ENCODE measurements at places on chromosomes 2 and 18.

DNA sequence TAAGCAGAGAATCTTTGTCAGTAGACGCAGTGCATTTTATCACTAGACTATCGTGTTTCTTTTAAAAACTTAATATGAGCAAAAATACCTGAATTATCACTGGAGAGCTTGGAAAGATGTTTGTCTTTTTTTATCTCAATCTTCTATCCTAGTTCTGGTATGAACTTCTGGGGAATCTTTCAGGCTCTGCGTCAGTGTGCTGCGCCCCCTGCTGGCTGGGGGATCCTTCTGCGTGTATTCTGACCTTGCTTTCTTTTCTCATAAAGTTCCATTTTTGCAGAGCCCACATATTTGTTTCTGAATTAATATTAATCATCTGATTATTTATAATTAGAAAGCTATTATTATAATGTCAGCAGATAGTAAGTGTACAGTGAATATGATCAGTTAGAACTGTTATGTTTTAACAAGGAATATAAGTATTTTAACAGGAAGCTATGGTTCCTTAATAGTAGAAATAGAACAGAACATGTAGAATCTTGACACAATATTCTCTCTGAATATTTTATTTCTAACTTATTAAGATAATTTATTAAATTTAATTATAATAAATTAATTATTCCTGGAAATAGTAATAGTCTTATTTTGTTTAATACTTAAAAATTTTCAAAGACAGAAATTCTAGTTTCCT lies 945.0 kb upstream of the CRIM1 start:
- peak; percentile 78 for DNase-seq

GRCh38 chr2:164515030-164515429 lies 106.3 kb downstream of the GRB14 start:
- no peak for DNase-seq

- DNase-seq: no peak
Measured at GRCh38 chr2:65465124-65465523, 32.7 kb upstream of the SPRED2 start.

DNA sequence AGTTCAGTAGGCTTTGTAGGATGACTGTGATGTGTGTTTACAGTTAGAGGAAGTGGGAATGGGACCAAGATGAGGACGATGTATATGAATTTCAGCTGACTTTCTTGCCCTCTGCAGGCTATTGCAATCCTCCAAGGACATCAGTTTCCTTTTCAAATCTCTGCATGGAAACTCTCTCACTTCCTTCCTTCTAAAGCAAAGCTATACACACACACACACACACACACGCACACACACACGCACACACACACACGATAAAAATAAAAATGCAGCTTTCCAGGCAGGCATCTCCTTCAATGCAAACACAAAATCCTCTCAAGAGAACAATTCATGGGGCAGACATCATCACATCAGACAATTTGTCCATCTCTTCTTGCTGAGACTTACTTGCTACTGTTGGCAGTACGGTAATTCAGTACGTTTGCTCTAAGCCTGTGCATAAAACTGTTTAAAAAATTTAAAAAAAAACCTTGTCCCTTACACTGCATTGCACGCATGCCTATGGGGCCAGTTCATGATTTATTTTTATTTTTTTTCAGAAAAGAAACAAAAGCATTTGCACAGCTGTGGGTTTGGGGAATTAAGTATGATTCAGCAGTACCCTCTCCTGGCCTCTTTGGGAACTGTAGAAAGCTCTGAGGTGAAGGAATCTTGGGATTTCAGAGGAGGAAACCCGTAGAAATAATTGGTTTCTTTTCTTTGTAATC lies 27.1 kb upstream of the ICOS start:
- DNase-seq: peak; percentile 89

- DNase-seq: no peak
Measured at GRCh38 chr18:9841752-9842151, 44.0 kb upstream of the TXNDC2 start.

DNA sequence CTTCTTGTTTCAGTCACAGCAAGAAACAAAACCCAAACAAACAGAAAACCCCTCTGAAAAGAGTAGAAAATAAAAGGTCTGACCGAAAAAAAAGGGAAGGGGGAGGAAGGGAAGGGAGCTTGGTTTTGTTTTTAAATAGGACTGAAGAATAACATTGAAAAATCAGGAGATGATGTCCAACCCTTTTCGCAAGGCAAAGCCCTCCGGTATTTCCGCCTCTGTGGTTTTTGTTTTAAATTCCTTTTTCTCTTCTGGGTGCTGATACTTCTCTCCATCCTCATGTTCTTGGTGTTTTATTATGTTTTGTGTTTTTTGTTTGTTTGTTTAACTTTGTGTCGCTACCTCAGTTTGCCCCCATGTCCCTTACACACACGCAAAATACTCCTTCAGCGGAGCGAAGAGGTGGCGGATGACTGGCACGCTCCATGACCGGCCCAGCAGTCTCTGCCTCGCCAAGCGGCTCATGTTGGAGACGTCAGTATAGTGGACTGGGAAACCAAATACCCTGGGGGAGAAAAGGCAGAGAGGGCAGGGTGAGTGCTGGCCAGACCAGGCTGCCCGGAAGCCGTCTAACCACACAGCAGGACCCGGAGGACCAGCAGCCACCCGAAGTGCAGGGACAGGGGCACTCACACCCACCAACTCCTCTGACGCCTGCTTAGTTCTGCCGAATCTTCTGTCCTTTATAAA lies 65.7 kb upstream of the POMC start:
- DNase-seq: no peak

DNA sequence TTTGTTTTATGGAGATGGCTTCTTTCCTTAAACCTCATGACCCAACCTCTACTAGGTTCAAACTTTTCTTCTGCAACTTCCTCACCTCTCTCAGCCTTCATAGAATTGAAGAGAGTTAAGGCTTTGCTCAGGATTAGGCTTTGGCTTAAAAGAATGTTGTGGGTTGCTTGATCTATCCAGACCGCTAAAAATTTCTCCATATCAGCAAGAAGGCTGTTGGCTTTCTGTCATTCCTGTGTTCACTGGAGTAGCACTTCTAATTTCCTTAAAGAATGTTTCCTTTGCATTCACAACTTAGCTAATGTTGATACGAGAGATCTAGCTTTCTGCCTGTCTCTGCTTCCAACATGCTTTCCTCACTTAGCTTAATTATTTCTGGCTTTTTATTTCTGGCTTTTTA lies 58.1 kb upstream of the KYNU start:
- no peak for DNase-seq

DNA sequence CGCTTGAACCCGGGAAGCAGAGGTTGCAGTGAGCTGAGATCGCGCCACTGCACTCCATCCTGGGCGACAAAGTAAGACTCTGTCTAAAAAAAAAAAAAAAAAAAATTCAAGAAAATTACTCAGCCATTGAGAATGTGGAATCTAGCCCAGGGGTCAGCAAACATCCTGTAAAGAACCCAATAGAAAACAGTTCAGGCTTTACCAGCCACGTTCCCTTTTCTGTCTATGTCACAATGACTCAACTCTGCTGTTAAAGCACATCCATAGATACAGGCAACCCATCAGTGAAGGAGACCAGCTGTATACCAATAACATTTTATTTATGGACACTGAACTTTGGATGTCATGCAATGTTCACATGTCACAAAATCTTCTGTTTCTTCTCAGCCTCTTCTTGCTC lies 435.6 kb upstream of the GYPC start:
- no peak for DNase-seq

- DNase-seq: no peak
Measured at GRCh38 chr2:8870441-8870840, 33.0 kb upstream of the KIDINS220 start.

- DNase-seq: peak; percentile 60
Measured at GRCh38 chr2:174683392-174683759, 80.9 kb downstream of the CHRNA1 start.

GRCh38 chr18:48459016-48459415 lies 49.8 kb upstream of the ZBTB7C start:
- DNase-seq: peak; percentile 67

GRCh38 chr2:239361311-239361642 lies 39.5 kb downstream of the HDAC4 start:
- DNase-seq: peak; percentile 17

DNA sequence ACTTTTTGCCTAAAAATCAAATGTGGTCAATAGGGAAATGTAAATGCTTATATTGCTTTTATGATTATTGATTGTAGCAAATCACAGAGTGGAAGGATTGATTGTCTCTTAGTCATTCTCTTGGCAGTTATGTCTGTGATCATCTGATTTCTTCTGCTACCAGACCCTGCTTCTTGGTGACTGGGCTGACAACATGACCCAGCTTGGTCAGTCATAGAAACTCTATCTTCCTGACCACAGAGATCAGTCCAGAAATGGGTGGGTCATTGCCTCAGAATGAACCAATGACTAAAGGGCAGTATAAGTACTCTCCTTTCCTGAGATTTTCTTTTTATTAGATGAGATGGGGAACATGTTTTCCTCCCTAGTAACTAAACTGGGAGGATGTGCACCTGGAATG lies 87.6 kb downstream of the MAIP1 start:
- DNase-seq: no peak

GRCh38 chr2:230575642-230576324 lies 136.9 kb upstream of the CAB39 start:
- no peak for DNase-seq

DNA sequence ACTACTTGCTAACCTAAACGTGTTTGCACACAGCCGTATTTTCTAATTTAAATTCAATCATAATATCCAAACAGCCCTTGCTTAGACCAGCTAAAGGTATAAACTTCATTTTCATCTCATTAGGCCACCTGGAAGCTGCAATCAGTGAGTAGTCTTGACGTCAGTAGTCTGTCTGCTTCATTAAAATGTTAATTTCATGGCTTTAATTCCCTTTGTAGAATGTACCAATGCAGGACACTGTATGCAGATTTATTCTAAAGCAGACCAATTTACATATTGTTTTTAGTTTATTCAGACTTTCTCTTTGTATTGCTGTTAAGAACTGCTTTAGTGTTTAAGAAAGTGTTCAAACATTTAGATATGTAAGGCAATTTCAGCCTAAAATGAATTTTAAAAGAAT lies 158.2 kb downstream of the LCLAT1 start:
- no peak for DNase-seq

- no peak for DNase-seq
Measured at GRCh38 chr18:45728336-45729010, 4.5 kb downstream of the SLC14A1 start.

DNA sequence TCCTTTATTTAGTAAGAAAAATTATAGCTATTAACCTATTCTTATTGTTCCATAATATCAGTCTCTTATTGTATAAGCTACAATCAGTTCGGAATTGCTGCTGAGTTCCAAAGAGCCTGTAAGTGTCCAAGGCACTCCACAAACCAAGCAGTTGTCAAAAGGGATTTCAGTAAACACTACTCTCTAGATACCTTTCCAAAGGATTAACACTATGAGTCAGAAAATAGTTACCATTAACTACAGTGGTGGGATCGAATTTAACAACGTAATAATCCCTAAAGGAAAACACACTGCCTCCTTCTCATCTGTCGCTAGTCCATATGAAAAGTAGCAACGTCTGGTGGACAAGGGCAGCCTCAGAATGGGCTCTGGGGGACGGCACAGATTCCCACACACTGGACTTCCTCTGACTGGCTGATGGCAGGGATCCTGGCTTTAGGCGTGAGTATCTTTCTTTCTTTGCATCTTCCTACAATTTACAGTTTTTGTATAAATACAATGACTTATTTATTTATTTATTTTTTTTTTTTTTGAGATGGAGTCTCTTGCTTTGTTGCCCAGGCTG lies 8.8 kb downstream of the TGFBRAP1 start:
- DNase-seq: no peak

DNA sequence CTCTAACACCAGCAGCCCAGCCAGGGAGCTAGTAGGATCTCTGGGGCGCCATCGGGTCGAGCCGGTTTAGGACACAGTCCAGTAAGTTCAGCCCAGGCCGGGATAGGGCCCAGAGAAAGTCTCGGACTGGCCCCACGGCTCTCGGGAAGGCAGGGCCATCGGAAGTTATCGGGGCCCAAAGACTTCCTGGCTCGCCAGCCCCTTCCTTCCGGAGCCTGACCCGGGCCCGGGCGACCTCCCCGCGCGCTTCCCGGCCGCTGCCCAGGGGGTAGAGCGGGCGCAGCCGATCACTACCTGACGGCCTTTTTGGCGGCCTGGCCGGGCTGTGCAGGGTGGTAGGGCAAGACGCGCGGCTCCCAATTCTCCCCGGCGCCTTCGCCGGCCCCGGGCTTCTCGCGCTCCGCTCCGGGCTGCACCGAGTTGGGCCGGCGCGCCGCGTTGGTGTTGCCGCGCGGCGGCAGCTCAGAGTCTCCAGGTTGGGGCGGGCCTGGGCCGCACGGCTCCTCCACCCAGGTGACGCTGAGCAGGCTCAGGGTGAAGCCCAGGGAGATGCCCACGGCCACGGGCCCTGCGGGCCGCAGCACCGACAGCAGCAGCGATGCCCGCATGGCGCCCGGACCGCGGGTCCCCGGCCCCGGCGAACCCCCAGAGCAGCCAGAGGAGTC lies 546 bp downstream of the CHPF start:
- peak; percentile 34 for DNase-seq

- DNase-seq: no peak
Measured at GRCh38 chr2:75326645-75327044, 127.3 kb upstream of the TACR1 start.

GRCh38 chr2:2960441-2961133 lies 417.0 kb downstream of the EIPR1 start:
- no peak for DNase-seq

- no peak for DNase-seq
Measured at GRCh38 chr2:120590841-120591240, 144.8 kb upstream of the GLI2 start.

DNA sequence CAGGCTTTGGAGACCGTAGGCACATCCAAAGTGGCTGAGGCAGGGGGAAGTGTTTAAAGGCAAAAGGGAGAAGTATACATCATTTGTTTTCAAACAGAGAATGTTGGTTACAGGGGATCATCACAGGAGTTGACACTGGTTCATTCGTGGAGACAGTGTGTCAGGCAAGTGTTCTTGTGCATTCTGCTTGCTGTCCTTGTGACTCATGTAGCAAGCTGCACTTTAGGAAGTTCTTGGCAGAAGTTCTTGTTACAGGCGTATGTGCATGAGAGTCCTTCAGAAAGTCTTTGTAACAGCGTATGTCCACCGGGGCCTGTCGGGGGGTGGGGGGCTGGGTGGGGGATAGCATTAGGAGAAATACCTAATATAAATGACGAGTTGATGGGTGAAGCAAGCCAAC lies 36.5 kb upstream of the B4GALT6 start:
- no peak for DNase-seq

DNA sequence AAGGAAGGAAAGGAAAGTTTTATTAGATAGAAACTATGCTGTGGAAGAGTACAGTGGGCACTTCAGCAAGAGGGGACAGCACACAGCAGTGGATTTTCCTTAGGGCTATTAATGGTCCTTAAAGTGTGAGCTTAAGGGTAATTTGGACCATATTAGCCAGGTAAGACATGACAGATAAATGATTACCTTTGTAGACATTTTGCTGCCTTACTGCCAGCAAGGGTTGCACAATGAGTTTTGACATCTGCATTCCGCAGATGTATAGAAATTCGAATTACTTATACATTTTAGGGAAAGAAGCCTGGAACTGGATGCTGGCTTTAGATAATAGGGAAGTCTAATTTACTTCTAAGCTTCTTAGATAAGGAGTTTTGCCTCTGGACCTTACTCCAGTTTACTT lies 14.0 kb upstream of the UBE2F start:
- DNase-seq: no peak

- no peak for DNase-seq
Measured at GRCh38 chr2:141348481-141348880, 782.3 kb downstream of the LRP1B start.

Measured in suppressor macrophage (primary cell).